ENCODE measurements at places on chromosomes 3 and 15.

DNA sequence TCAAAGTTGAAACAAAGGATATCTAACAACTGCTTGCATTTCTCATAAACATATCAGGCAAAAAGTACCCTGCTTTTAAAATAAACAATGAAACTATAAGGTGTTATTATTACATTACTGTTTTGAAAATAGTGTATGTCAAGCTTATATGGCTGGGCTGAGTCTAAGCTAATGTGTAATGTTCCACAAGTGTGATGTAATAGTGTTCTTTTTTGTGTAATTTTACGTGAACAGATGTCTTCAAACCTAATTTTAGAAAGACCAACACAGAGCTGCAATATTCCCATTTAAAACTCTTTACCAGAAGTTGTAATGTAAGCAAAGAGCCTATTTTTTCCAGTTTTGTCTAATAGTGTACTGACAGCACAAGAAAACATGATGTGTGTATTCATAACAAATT lies 34.0 kb downstream of the MINDY2 start:
- DNase-seq, result no peak

DNA sequence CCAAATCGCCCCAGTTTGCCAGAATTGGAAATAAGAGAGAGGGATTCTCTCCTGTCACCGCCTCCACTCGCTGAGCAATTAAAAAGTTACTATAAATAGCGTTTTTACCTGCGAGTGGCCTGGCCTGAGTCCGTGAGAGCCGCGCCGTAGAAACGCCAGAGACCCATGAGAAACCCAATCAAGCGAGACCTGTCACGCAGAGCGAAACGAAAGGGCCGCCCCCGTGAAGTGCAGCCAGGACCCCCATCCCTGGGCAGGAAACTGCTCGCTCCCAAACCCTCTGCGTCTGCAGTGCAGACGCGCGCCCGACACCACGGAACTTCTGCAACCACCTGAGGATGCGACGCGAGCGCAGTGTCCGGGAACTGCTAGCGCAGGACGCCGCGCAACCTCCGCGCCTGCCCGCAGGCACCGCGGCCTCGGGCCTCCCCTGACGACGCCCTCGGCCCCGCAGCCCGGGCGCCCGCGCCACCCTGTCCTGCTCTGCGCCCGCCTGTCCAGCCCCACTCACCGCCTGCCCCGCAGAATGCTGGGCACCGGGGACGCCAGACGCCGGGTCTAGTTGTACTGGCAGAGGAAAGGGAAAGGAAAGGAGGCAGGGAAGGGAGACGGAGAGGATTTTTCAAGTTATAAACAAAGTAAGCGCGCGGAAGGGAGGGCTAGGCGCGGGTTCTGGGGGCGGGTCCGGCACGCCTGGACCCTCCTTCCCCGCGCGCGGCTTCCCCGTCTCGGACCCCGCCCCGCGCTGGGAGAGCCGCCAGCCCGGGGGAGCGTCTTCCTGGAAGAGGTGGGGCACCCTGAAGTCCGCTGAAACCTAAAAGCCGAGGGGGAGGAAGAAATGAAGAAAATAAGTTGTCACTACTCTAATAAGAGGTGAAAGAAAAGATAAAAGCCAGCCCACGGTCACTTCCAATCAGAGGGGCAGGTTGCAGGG lies at the start of gene PLSCR4:
TSS of gene PLSCR4 (minus strand) at position 657 of the 934 bp plus-strand sequence. CDS start 29,034 bp downstream, outside the sequence.
- no peak for DNase-seq

- peak; percentile 96 for DNase-seq
Observed at GRCh38 chr3:183377307-183377959, 51.0 kb downstream of the MCF2L2 start.

DNA sequence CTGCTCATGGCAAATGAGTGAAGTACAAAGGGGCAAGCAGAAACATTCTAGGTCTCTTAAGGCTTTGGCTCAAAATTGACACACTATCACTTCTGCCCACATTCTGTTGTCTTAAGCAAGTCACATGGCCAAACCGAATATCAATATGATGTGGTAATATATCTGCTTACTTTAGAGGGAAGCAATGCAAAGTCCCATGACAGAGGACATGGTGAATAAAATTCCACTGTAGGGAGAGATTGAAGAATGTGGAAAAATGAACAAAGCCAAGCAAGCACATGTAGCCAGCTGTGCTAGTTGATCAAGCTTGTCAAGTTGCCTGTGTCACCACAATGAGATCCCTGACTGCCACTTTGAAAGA lies 11.2 kb upstream of the TBC1D5 start:
- no peak for DNase-seq

DNA sequence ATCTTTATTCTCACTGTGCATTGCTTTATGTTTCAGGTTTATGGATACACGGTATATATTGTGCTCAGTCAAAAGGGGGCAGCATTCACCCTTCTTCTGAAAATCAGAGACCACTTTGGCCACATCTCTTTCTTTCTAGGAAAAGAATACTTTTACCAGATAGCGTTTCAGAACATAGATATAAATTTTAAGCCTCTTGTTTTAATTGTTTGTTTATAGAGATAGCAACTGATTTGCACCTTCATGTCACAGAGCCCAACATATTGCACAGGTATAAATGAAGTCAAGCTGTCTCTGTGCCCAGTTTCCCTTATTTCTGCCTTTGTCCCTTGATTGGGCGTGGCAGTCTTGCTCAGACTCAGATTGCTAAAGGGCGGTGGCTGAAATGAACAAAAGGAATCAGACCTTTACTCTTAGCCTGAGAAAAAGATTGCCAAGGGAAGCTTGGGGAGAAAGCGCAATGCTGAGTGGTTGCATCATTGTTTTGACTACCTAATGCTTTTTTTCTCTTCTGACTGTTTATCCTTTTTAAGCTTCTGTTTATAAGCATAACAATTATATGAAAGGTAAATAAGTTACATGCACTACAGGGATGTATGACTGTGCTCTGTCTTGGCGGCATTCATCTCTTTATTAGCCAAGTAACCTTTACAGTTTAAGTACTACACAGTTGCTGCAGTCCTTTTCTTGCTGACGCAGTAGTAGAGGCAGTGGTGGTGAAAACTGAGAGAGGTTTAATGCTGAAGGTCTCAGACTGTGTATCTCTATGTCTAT lies 70.8 kb upstream of the ZBTB20 start:
- DNase-seq, result peak; percentile 47

DNA sequence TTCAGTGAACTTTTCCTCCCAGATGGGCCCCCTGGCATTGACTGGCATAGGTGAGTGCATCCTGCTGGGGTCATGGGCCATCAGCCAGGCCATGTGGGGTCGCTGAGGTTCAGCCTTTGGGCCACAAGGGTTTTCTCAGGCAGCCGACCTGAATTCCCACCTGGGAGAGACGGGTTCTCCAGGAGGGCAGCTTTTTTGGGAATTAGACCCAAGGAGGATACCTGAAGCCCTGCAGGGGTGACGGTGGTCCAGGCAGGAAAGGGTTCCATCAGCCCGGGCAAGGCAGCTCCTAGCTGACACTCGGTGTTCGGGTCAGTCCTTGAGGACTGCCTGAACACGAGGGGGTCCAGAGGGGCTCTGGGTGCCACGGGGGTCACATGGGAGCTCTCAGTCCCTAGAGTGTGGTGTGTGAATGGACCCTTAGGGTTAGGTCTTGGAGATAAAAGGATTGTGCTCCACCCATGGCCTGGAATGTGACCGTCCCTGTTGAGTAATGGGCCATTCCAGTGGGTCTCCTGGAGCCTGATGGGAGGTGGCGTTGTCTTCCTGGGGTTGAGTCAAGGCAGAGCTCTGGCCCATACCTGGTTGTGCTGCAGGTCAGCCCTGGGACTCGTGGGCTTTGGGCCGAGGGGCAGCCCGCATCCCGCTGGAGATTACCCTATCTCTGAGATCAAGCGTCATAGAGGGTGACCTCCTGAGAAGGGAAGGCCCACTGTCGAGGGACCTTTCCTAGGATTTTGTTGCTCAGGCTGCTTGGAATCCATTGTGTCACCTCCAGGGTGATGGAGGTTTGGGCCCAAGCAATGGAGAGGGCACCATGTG lies 192.8 kb downstream of the UBE3A start:
- no peak for DNase-seq

DNA sequence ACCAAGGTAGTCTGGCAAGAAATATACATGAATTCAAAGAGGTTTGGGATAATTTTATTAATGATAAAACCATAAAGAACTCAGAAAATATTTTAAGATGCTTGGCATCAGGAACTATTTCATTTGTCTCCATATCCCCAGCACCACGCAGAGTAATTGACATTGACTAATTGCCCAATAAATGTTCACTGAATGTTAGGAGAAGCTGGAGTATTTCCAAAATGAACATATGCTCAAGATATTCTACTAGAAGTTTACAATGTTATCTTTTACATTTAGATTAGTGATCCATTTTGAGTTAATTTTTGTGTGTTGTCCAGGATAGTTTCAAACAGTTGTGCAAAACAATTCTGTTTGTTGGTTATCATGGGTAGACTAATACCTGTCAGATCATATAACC lies 298.8 kb upstream of the CTDSPL start:
- no peak for DNase-seq

GRCh38 chr15:81222007-81222406 lies 25.3 kb downstream of the IL16 start:
- no peak for DNase-seq

DNA sequence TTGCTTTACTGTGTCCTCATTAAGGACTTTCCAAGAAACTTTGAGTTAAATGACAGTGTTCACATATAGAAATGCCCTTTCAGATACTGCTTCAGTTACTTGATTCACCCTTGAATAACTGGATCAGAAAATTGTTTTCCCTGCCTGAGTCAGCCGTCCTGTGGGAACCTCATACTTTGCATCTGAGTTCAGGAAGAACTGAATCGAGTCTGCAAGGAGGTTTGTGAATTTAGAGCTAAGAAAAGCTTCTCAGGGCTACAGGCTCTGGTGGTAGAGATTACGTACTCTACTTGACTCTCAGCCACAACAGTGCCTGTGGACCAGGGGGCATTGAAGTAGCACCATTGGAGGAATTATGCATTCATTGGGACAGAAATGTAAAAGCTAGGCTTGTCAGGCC lies 252.4 kb upstream of the C2CD4B start:
- DNase-seq, result no peak

DNA sequence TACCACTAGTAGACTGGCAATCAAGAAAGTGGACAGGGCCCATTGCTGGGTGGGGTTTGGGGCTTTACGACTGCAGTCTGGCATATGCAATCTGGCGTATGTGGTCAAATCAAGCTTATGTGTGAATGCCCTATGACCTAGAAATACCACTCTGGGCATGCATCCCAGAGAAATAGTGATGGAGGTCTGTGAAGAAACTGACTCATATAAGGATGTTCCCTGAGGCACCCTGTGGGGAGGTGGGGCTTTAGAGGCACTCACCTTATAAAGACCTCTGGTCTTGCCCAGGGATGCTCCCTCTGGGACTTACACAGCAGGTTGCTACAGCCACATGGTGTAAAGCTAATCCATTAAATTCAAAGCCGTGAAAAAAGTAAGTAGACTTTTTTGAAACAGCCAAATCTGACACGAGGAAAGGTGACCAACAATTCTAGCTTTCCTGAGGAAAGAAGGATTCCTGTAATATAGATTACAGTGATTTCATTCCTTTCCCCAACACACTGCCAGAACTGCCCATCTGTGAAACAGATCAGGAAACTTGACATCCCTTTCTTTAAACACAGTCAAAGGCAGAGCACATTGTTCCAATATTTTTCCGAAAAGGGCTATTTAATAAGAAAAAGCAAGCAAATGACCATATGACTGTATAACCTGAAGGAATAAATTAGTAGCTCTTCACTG lies 13.6 kb downstream of the RARRES1 start:
- DNase-seq, result no peak

GRCh38 chr3:151476344-151477018 lies 15.6 kb upstream of the IGSF10 start:
- DNase-seq, result no peak

GRCh38 chr3:190074817-190075216 lies 45.9 kb downstream of the P3H2 start:
- no peak for DNase-seq

All from NCI-H2029 treated with DMSO at 0.1 percent for 48 hours (cell line).